Activated CD8-positive, alpha-beta T cell treated with anti-CD3 and anti-CD28 coated beads, Interleukin-2, amount 10 ng/mL, durations not matched to agents 7 days and 5 days (primary cell): ENCODE measurements at places on chromosomes 5 and 9.

GRCh38 chr9:137319011-137319738, 17.1 kb upstream of the NRARP start:
- no peaks in the 10 kb centered on the region for H3K36me3 ChIP-seq
- no peak overlapping the region for H3K4me3 ChIP-seq
- H3K27ac ChIP-seq: peak overlapping the region; percentile 70
- no peaks in the 10 kb centered on the region for H3K27me3 ChIP-seq

DNA sequence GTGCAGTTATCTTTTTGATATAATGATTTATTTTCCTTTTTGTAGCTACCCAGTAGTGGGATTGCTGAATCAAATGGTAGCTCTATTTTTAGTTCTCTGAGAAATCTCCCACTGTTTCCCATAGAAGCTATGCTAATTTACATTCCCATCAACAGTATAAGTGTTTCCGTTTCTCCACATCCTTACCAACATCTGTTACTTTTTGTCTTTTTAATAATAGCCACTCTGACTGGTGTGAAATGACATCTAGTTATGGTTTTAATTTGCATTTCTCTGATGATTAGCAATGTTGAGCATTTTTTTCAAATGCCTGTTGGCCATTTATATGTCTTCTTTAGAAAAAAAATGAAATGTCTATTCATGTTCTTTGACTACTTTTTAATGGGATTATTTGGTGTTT, 94.7 kb downstream of the SERINC5 start:
- DNase-seq: no peak
- H3K4me3 ChIP-seq: no peak overlapping the region
- peaks cover 83% of the 10 kb centered on the region for H3K36me3 ChIP-seq
- H3K4me1 ChIP-seq: peaks cover 15% of the 10 kb centered on the region
- H3K27me3 ChIP-seq: no peaks in the 10 kb centered on the region

DNA sequence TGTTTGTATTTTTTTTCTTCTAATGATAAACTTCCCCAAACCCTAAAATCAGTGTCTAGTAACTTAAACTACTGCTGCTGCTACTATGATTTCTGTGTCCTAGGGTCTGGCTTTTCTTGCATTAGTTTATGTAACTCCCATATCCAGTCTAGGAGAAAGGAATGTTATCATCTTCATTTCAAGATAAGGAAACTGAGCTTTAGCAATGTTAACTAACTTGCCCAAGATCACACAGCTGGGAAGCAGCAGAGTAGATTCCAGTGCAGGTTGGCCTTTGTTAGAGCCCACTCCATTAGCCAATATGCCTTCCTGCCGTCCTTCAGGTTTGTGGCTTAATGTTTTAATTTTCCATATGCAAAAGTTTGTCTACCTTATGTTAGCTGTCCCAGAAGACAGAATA, 10.4 kb downstream of the TMEM171 start:
- no peaks in the 10 kb centered on the region for H3K36me3 ChIP-seq
- H3K27ac ChIP-seq: no peak overlapping the region
- no peak for DNase-seq
- H3K4me1 ChIP-seq: no peaks in the 10 kb centered on the region
- H3K27me3 ChIP-seq: peaks cover 44% of the 10 kb centered on the region

- H3K27me3 ChIP-seq: no peaks in the 10 kb centered on the region
- DNase-seq: no peak
- H3K36me3 ChIP-seq: peaks cover 14% of the 10 kb centered on the region
- no peak overlapping the region for H3K4me3 ChIP-seq
- no peaks in the 10 kb centered on the region for H3K4me1 ChIP-seq
Observed at GRCh38 chr9:36086442-36086841, 49.7 kb downstream of the RECK start.

- H3K27ac ChIP-seq: no peak overlapping the region
- H3K36me3 ChIP-seq: no peaks in the 10 kb centered on the region
- no peaks in the 10 kb centered on the region for H3K27me3 ChIP-seq
- DNase-seq: no peak
Observed at GRCh38 chr5:147957901-147958300, 51.6 kb upstream of the C5orf46 start.

GRCh38 chr5:74477761-74478160, 162.8 kb downstream of the ENC1 start:
- peaks cover 4% of the 10 kb centered on the region for H3K27me3 ChIP-seq
- no peak for DNase-seq
- H3K4me1 ChIP-seq: no peaks in the 10 kb centered on the region
- H3K4me3 ChIP-seq: no peak overlapping the region

DNA sequence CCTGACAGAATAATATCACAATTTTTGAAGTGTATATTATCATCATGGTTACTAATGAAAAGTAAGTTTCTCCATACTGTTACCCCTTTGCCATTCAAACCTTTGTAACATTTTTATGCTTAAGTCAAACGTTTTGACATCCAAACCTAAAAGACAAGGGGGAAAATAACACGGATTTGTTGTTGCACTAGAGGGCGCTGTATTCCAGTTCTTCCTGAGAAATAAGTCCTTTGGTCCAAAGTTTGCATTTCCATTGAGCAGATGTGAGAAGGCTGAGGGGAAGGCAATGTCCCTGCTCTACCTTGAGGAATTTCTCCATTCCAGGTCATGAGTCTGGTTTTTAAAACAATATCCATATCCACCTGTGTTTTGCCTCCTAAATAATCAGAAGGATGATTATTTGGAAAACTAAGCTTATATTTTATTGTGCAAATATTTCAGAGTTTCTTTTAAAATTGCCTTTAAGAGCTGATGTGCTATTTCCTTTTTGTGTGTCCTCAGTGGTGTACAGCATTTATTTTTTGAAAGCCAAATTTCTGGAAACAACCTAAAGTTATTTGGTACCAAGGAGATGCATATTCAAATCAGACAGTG, 9.7 kb downstream of the LECT2 start:
- no peak overlapping the region for H3K27ac ChIP-seq
- DNase-seq: peak; percentile 56
- no peaks in the 10 kb centered on the region for H3K4me1 ChIP-seq
- H3K36me3 ChIP-seq: no peaks in the 10 kb centered on the region

- H3K4me3 ChIP-seq: no peak overlapping the region
- peaks cover 2% of the 10 kb centered on the region for H3K4me1 ChIP-seq
- no peak for DNase-seq
- no peak overlapping the region for H3K27ac ChIP-seq
- H3K27me3 ChIP-seq: no peaks in the 10 kb centered on the region
Observed at GRCh38 chr9:113616621-113617496, 153.3 kb downstream of the RGS3 start.

- no peak overlapping the region for H3K27ac ChIP-seq
- H3K36me3 ChIP-seq: no peaks in the 10 kb centered on the region
- H3K27me3 ChIP-seq: no peaks in the 10 kb centered on the region
Observed at GRCh38 chr5:149326611-149327010, 18.7 kb upstream of the GRPEL2 start.

DNA sequence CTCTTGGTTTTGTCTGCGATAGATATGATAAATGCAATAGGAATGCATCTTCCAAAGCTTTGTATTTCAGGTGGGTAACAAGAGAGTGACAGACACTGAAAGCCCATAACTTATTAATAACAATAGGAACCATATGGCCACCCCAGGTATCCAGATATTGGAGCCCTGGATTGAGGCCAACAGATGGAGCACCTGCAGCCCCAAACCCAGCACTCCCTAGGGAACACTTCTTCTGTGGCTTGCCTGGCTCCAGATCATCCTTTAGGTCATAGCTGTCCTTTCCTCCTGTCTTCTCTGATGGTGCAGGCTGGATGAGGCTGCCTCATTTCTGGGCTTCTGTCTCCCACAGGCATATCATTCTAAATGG, 5.0 kb upstream of the IL3 start:
- H3K36me3 ChIP-seq: no peaks in the 10 kb centered on the region
- H3K4me1 ChIP-seq: peaks cover 70% of the 10 kb centered on the region
- no peak overlapping the region for H3K4me3 ChIP-seq

GRCh38 chr5:136295914-136296313, 69.4 kb downstream of the TRPC7 start:
- no peaks in the 10 kb centered on the region for H3K4me1 ChIP-seq
- no peak overlapping the region for H3K27ac ChIP-seq
- H3K27me3 ChIP-seq: no peaks in the 10 kb centered on the region
- DNase-seq: no peak
- no peaks in the 10 kb centered on the region for H3K36me3 ChIP-seq

DNA sequence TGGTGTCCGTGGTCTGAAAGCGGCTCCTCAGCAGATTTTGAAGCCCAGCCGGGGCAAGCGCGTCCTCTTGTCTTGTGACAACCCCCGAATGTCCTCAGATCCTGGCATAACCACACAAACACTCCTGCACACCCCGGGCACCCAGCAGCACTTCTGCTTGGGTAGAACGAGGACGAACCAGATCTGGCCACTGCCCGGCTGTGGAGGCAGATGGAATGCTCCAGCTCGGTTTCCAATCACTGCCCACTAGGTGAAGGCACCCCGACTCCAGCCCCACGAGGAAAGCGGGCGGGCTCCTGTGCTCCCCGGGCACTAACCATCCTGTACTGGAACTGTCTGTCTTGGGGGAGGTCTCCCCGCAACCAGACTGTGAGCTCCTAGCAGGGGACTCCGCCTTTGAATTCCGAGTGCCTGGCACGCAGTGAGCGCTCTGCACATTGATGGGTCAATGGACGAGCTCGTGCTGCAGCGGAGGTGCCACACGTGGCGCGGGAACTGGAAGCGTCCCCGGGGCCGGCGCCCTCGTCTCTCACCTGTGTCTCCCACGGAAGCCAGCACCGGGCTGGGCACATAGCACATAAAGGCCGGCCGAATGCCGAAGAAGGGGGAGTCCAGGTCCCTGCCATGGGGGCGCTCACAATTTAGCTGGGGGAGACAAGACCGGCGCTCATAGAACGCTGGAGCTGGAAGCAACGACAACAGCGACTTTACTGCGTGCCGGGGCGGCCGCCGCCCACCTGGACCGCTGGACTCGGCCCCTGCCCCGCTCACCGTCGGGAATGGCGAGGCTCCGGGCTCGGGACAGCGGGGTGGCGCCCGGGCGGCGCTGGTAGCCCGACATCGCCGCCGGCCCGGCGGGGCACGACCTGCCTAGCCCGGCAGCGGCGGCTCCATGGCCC, 608 bp downstream of the ENTR1 start:
- H3K27ac ChIP-seq: peak overlapping the region; percentile 94
- H3K27me3 ChIP-seq: no peaks in the 10 kb centered on the region
- peaks cover 56% of the 10 kb centered on the region for H3K36me3 ChIP-seq
- peaks cover 65% of the 10 kb centered on the region for H3K4me1 ChIP-seq
- peak overlapping the region; percentile 90 for H3K4me3 ChIP-seq

DNA sequence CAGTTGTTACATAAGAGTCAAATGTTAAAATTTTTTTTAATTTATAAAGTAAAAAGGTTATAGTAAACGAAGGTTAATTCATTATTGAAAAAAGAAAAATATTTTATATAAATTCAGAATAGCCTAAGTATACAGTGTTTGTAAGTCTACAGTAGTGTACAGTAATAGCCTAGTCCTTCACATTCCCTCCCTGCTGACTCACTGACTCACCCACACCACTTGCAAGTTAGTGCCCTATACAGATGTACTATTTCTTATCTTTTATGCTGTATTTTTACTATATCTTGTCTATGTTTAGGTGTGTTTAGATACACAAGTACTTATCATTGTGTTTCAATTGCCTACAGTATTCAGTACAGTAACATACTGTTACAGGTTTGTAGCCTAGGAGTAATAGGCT, 57.6 kb downstream of the MAMDC2 start:
- H3K4me3 ChIP-seq: no peak overlapping the region
- no peak for DNase-seq
- peaks cover 2% of the 10 kb centered on the region for H3K27me3 ChIP-seq

DNA sequence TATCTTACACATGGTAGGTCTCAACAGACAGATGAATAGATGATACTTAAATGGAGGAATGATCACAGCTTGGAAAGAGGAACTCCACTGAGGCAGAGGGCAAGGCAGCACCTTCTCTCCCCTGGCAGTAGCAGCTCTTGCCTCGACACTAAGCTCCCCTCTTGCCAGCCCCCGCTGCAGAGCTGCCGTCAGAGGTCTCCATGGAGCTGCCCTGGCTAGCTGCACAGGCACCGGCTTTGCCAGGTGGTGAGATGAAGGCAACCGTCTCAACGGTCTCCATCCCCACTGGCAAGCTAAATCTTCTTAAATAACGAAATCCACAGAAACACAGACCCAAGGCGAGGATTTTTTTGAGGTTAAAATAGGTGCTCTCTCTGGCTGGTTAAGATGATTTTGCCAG, 81.2 kb downstream of the CRB2 start:
- no peaks in the 10 kb centered on the region for H3K4me1 ChIP-seq
- no peak overlapping the region for H3K27ac ChIP-seq
- DNase-seq: no peak
- H3K36me3 ChIP-seq: no peaks in the 10 kb centered on the region

GRCh38 chr9:121645003-121645402, 6.4 kb upstream of the DAB2IP start:
- peaks cover 16% of the 10 kb centered on the region for H3K27me3 ChIP-seq
- no peak overlapping the region for H3K4me3 ChIP-seq
- no peak for DNase-seq
- peaks cover 2% of the 10 kb centered on the region for H3K4me1 ChIP-seq

DNA sequence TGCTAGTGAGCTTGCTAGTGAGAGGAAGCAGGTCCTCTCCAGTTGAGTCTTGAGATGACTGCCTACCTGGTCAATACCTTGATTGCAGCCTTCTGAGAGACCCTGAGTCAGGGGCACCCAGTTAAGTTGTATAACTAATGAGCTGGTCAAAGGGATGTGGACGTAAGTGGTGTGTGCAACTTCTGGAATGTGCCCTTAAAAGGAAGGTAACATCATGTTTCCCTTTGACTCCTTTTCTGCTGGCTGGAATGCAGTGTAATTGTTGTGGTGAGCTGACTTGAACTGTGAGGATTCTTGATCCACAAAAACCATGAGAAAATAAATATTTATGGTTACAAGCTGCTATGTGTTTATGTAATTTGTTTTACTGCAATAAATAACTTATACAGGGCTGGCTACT, 2.4 kb upstream of the SNX2 start:
- H3K4me3 ChIP-seq: no peak overlapping the region
- DNase-seq: no peak
- peaks cover 3% of the 10 kb centered on the region for H3K36me3 ChIP-seq
- H3K4me1 ChIP-seq: peaks cover 23% of the 10 kb centered on the region
- peaks cover 24% of the 10 kb centered on the region for H3K27me3 ChIP-seq

DNA sequence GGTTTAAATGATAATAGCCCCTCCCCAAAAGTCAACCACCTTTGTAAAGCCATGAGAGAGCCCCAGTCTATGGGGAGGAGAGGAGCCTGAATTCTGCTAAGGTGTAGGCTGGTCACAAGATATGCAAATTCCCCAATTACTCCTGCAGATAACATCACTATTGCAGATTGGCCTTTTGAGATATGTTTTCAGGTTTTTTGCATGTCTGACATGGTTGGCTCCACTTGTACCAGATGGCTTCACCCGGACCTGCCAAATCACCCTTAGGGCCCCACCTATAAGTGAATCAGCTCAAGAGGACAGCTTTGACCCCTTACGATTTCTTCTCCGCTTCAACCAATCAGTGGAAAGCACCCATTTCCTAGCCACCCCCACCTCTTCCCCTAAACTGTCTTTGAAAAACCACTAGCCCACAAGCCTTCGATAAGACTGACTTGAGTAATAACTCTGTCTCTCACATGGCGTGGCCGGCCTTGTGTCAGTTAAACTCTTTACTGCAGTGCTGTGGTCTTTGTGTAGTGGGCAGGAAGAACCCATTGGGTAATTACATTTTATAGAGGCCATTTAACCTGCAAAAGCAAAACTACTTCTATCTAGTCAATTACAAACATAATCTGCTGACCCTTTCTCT, 69.7 kb downstream of the PRLR start:
- no peaks in the 10 kb centered on the region for H3K4me1 ChIP-seq
- peaks cover 2% of the 10 kb centered on the region for H3K27me3 ChIP-seq
- no peak for DNase-seq
- no peaks in the 10 kb centered on the region for H3K36me3 ChIP-seq
- H3K4me3 ChIP-seq: no peak overlapping the region
